Stimulated activated CD8-positive, alpha-beta memory T cell treated with anti-CD3 and anti-CD28 coated beads, Interleukin-12 subunit alpha, Interleukin-12 subunit beta, amount 100 ng/mL, for 4 hours (primary cell): ENCODE measurements at places on chromosomes 1 and 21.

GRCh38 chr1:64343823-64344190 is 126.1 kb upstream of the CACHD1 start:
- no peak for DNase-seq

DNA sequence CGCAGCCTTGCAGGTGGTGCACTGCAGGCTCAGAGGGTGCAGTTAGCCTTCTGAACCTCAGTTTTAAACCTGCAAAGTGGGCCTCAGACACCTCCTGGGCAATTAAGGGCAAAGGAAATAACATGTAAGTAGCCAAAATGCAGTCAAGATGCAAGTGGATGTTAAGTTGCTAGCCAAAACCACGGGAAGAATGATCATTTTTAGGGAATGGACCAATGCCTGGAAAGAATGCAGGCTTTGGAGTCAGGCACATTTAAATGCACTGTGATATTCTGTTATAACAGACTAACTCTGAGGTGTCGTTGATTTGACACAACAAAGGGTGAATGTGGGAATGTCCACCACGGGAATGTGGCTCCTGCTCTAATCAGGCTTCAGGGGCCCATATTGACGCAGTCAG is 57.9 kb upstream of the PTGFRN start:
- no peak for DNase-seq

- DNase-seq = no peak
Observed at GRCh38 chr1:102241431-102242338, 245.0 kb upstream of the OLFM3 start.

DNA sequence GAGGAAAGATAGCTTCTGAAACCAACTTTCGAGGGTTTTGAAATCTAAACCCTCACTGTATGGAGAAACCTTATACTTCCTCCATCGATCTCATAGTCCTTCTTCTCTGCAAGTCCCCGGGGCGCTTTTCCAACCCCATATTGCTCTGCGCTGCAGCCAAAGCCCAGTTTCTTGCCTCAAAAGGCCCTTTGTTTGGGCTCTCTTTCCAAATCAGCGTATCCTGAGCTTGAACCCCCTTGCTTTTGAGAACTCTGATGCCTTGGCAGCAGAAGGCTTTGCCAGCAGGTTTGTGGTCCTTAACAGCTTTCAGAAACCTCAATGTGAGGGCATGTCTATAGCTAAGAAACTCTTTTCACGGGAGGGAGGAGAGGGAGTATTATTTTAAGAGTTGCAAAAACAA is 21.6 kb downstream of the PLPP3 start:
- no peak for DNase-seq

- DNase-seq = no peak
Observed at GRCh38 chr21:32981096-32981495, 44.6 kb upstream of the OLIG2 start.

- DNase-seq = no peak
Observed at GRCh38 chr1:229296541-229296941, 25.6 kb downstream of the RAB4A start.

DNA sequence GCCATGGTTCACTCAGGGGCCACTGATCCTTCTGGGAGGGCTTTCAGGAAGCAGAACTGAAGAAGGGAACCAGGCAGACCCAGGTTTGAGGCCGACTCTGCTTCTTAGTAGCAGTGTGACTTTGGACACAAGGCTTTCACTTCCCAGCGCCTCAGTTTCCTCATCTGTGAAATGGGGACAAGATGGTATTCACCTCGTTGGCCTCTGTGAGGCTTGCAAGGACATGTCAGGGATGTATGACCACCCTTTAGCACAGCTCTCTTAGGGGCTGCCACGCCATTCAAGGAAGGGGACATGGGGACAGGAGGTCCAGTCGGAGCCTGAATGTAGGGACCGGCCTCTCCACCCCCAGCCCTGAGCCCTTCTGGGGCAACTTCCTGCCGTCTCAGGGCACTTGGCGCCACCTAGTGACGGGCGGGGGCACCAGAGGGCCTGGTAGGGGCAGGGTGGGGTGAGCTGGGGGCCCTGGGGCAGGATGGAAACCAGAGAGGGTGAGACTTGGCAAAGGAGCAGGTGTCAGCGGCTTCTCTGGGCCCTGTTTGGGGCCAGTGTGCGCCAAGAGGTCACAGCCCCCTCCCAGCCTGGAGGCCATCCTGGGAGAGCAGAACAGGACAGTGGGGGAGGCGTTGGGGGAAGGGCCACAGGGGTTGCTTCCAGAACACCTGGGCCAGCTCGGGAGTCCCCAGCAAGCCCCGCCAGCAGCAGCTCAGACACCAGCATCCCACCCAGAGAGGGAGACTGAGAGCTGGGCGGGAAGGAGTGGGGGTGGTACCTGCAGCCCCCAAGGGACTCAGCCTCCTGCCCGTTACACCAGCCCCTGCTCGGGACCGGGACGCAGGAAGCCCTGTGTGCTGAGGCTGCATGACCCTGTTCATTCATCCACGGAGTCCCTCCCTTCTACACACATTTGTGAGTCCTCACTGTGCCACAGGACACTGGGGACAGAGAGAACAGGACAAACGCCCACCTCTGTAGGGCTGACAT is 102.5 kb upstream of the TARDBP start:
- DNase-seq = peak; percentile 54

- no peak for DNase-seq
Observed at GRCh38 chr1:226549937-226550671, 1.5 kb downstream of the STUM start.

DNA sequence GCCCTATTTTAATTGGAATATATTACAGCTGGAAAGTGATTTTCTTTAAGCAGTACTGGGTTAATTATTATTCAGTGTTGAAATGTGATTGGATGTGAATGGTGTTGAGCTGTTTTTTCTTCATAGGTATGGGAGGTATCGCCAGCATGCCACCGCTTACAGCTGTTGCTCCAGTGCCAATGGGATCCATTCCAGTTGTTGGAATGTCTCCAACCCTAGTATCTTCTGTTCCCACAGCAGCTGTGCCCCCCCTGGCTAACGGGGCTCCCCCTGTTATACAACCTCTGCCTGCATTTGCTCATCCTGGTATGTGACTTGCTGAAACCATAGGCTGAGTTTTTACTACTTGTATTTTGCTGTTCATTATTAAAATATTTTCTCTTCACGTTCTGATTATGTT is 107.7 kb downstream of the ITSN1 start:
- DNase-seq = no peak

GRCh38 chr1:184610876-184611595 is 143.6 kb downstream of the EDEM3 start:
- DNase-seq = no peak

DNA sequence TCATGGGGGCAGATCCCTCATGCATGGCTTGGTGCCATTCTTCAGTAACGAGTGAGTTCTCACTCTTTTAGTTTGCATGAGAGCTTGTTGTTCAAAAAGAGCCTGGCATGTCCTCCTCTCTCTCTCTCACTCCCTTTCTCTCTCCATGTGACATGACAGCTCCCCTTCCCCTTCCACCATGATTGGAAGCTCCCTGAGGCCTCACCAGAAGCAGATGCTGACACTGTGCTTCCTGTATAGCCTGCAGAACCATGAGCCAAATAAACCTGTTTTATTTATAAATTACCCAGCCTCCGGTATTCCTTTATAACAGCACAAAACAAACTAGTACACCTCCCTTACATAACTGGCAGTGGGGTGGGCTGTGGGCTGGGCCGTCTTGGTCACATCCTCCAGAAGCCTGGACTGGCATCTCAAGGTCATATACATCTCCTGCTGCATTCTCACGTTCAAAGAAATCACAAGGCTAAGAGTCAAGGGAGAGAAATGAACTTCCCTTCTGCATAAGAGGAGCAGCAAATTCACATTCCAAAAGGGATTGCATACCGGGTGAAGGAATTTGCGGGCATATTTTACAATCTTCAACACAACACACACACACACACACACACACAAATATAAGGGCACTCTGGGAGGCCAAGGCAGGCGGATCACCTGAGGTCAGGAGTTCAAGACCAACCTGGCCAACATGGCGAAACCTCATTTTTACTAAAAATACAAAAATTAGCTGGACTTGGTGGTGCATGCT is 2.3 kb upstream of the CCSAP start:
- no peak for DNase-seq

- DNase-seq = no peak
Observed at GRCh38 chr1:30191154-30191702, 532.2 kb downstream of the MATN1 start.

DNA sequence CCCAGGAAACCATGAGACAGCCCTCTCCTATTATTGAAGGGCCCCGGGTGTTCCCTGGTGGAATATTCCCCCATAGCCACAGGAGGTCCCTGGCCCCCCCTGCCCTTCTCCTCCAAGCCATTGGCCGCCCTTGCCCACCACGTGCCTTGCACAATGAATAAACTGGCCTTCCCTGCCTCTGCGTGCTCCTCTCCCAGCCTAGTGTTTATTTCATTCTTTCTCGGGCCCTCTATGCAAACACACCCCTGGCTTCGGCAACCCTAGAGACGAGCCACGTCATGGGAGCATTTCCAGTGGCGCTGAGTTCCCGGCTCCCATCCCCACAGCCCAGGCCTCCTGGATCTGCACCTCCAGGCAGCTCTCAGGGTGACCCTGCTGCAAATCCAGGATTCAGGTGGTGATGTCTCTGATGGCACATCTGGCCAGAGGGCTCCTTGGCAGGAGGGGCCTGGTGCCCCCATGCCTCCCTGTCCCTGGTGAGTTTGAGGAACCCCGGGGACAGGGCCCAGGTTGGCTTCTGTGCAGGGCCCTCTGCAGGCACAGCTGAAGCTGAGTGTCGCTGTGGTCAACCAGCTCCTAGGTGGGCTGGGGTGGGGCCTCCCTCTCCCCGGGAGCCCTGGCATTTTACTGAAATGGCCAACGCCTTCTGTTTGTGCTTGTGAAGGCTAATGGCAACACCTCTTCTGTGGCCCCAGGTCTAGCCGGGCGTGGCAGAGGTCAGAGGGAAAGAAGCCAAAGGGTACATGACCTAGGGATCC is 6.2 kb downstream of the KRTAP10-12 start:
- DNase-seq = no peak

GRCh38 chr1:205286335-205286950 is 35.1 kb downstream of the NUAK2 start:
- DNase-seq = peak; percentile 37

- DNase-seq = no peak
Observed at GRCh38 chr1:177424744-177425143, 254.0 kb downstream of the BRINP2 start.

DNA sequence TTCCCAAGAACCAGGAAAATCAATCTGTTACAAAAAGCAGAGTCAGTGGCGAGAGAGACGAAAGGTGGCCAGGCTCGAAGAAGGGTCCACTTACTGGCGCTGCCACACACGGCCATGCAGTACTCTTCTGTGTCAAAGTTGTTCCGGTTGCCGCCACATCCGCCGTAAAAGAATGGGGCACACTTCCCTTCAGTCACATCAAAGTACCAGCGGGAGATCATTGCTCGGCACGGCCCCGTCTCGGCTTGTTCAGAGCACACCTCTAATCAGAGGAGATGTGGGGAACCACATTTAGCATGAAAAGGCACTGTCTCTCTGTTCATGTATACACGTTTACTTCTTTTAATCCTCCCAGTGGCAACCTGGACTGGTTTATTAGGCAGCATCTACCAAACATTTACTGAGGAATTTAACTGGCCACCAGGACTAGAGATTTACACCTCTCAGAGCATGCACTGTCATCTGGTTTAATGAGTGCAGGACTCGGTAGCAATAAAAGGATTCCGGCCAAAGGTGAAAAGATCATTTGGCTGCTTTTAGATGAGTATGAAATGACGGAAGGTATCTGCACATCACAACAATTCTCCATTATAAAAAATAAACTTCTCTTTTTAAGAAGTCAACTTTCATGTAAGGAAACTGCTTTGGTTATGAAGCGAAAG is 170.5 kb downstream of the APP start:
- DNase-seq = no peak

GRCh38 chr1:100266741-100267140 is 725 bp downstream of the RTCA start:
- DNase-seq = no peak

DNA sequence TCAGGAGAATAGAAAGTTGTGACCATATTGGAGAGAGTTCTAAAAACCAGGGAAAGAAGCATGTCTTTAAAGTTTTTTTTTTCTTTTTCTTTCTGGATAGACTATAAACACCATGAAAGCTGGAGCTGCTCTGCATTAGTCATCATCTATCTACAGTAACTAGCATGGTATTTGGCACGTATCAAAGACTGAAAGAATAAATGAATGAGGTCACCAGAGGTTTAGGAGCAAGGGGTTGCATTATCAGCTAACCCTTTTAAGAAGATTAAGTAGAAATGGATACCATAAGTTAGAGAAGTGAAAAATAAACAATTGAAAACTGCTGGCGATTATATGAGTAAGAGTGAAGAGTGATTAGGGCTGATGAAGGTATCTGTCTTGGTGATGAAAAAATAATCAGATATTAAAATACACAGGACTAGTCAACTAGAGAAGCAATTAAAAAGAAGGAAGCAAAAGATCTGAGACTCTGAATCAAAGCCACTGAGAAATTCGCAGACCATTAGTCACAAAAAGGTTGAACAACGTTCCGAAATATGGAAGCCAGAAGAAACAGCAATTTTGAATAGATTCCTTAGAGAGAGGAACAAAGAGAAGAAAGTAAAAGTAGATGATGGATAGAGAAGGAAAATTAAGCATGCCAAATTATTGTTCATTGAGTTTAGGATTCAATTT is 536.4 kb downstream of the DPYD start:
- no peak for DNase-seq

DNA sequence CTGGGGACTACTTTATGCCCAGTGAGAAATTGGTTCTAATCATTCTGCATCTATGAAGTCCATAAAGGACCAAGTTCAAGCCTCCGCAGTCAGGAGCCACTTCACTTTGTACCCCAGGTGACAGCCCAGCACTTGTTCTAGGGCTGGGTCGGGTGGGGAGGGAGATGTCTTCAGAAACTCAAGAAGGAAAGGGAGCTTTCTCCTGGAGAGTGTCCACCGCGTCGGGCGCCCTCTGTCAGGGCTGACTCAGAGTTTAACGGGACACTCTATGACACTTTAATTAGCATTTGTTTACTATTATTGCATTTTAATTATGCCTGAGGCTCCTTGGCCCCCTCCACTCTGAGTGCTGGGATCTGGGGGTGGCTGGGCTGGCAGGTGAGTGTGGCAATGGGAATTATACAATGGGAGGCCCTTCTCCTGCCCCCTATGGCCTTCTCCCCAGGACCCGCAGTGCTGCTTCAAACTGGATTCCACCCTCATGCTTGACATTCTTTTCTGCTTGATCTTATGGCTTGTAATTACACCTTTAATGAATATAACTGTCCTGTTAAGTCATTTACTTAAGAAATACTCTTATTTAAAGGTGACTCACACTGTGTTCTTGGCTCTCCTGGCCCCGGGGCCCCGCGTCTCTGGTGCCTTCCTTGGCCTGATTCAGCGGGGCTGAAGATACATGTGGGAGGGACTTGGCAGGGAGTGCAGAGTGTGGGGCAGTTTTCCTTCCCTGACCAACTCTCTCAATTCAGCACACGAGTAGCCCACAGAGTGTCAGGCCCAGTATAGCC is 136.6 kb downstream of the PLXNA2 start:
- no peak for DNase-seq

DNA sequence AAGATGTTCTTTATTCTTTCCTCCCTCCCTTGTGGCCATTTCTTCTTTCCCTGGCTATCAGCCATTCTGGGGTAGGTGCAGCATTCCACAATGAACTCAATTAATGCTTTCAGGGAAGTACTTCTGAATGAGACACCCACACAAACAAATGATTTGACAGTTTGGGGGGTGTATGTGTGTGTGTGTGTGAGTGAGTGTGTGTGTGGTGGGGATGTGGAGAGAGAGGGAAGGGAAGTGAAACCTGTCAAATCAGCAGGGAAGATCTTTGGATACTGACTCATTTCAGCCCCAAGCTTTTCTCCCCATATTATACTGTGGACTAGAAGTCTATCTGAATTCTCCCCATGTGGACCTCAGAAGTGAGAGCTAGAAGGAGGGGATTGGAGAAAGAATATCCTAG is 154.9 kb upstream of the CD34 start:
- DNase-seq = no peak

- DNase-seq = no peak
Observed at GRCh38 chr1:56057466-56058405, 521.6 kb downstream of the PLPP3 start.
